Esophagus mucosa (tissue), 1 donor: ENCODE measurements at places on chromosomes 3 and 15.
A peak's percentile ranks its signal among the peaks of the same experiment; 100 is the strongest.

- ATAC-seq = peak; percentile 82
Measured at GRCh38 chr3:29488922-29489321, 208.1 kb downstream of the RBMS3 start.

GRCh38 chr3:175404621-175405020 is 545.5 kb downstream of the NAALADL2 start:
- no peak for ATAC-seq

- ATAC-seq = no peak
Measured at GRCh38 chr3:138452436-138452835, 18.0 kb downstream of the ESYT3 start.

- ATAC-seq = no peak
Measured at GRCh38 chr3:117618462-117618861, 908.9 kb downstream of the TUSC7 start.

- ATAC-seq = no peak
Measured at GRCh38 chr3:105938101-105938500, 69.3 kb upstream of the CBLB start.
